ENCODE measurements at places on chromosomes 2 and 18.

DNA sequence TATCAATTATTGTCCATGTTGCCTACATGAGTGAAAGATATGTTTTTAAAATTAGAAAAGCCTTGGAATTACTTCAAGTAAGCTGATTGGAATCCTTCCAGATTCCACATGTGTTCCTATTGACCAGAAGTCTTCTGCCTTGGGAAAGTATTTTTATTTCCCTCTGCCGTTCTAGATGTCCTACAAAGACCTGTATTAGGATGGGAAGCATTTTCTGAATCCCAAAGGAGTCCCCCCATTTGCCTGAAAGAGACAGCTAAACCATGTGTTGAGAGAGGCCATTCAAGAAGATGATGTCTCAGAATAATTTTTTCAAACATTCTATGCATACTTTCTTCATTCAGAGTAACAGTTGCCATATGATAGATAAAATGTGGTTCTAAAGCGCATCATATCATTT, 19.0 kb upstream of the MYO1B start:
- DNase-seq: no peak

GRCh38 chr2:231270221-231271114, 72.0 kb downstream of the ARMC9 start:
- no peak for DNase-seq

GRCh38 chr18:79540161-79540903, 139.3 kb upstream of the CTDP1 start:
- no peak for DNase-seq

GRCh38 chr2:12606472-12607000, 110.2 kb upstream of the TRIB2 start:
- no peak for DNase-seq

- DNase-seq: no peak
These were observed 149.2 kb downstream of the ABCA12 start for GRCh38 chr2:214989187-214989586.

GRCh38 chr18:76443519-76444445, 51.3 kb downstream of the ZNF516 start:
- DNase-seq: no peak

DNA sequence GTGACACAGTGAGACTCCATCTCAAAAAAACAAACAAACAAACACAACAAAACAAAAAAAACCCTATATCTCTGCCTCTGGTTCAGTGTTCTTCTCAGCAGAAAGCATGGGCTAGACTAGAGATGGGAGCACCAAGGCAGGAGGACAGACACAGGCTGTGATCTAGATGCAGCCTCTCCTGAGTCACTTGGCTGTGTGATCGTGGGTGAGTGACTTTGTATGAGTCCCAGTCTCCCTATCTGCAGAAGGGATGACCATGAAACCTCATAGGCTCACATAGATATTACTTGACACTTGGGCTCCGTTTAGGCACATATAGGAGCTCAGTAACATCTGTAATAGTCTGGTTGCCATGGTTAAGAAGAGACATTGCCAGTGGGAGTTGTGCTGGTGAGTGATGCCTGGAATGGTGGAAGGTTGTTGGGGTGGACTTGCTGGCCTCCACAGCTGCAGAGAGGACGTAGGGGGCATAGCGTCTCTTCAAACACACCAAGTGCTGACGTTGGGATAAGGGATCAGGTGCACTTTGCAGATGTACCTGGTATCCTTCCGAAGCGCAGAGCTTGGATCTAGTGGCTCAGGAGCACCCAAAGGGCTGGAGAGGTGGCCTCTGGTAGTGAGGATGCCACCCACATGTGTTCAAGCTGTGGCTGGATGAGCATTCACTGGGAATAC, 318.9 kb upstream of the HS6ST1 start:
- no peak for DNase-seq

All from activated CD8-positive, alpha-beta memory T cell treated with anti-CD3 and anti-CD28 coated beads for 1 hour (primary cell).